Suppressor macrophage treated with lipopolysaccharide for 1 hour (primary cell): ENCODE measurements at places on chromosomes 2 and 18.

- DNase-seq, result peak; percentile 67
Measured at GRCh38 chr2:70785137-70785911, 5.1 kb downstream of the FIGLA start.

GRCh38 chr2:197161774-197162173 lies 148.8 kb downstream of the ANKRD44 start:
- DNase-seq, result no peak

DNA sequence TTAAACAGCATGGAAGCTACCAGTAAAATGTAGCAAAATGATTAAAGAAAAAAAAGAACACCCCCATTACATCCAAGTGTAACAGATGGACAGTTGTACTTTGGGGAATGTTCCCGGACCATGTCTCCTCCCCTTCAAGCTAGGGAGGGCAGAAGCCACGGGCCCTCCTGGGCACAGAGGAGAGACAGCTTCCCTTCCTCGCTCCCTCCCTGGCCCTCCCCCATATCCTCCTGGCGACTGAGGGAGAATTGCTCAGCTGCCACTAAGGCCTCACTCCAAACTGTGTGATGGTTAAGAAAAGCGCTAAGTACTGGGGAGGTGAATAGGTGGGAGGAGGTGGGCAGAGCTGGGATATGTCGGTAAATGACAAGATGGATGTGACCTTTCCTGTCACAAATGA lies 358.0 kb downstream of the HRH4 start:
- no peak for DNase-seq

- DNase-seq, result peak; percentile 55
Measured at GRCh38 chr2:152552888-152553287, 164.4 kb downstream of the PRPF40A start.

DNA sequence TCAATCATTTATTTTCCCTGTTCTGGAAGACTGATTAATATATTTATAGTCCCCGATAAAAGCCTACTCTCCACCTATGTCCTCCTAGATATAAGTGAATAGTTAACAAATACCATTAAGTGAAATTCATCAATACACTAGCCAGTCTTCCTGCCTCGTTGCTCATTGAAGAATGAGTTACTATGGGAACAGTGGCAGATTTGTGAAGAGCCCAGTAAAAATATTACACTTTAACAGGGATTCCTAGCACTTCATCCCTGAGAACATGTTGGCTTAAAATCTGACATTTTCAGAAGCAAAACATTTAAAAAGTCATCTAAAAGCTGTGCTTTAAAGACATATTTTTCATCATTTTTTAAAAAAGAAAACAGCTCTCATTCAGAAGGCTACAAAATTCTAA lies 848.7 kb upstream of the NXPH2 start:
- DNase-seq, result no peak

GRCh38 chr18:41484069-41484468 lies 471.0 kb upstream of the PIK3C3 start:
- no peak for DNase-seq

GRCh38 chr2:95347681-95348608 lies 50.8 kb downstream of the KCNIP3 start:
- DNase-seq, result no peak

GRCh38 chr2:188897096-188897495 lies 77.1 kb upstream of the COL3A1 start:
- DNase-seq, result no peak
